ENCODE measurements at places on chromosomes 16 and 17.

DNA sequence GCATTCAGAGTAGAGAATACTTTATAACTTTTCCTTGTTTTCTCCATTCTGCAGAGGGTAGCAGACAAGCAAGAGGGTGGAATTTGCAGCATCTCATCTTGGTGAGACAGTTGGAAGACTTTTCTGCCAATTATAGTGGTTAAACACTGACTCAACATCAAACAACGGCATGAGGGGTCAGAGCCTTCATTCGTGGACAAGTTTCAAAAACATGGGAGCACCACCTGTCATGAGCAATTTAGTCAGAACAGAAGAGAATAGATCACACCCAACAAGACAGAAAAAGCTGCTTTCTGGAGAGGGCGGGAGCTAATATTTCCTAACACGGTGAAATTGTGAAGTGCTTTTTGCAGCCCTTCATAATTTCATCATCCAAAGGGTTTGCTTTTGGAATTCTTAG is 17.9 kb upstream of the ZNF652 start:
- DNase-seq = no peak

- DNase-seq = no peak
These were observed 55.8 kb downstream of the NEUROD2 start for GRCh38 chr17:39551879-39552278.

- DNase-seq = no peak
These were observed 23.6 kb downstream of the RAB40B start for GRCh38 chr17:82674656-82675475.

- no peak for DNase-seq
These were observed 115.3 kb upstream of the NOL11 start for GRCh38 chr17:67602444-67602843.

- DNase-seq = no peak
These were observed 203.8 kb upstream of the HSBP1 start for GRCh38 chr16:83603723-83604570.

DNA sequence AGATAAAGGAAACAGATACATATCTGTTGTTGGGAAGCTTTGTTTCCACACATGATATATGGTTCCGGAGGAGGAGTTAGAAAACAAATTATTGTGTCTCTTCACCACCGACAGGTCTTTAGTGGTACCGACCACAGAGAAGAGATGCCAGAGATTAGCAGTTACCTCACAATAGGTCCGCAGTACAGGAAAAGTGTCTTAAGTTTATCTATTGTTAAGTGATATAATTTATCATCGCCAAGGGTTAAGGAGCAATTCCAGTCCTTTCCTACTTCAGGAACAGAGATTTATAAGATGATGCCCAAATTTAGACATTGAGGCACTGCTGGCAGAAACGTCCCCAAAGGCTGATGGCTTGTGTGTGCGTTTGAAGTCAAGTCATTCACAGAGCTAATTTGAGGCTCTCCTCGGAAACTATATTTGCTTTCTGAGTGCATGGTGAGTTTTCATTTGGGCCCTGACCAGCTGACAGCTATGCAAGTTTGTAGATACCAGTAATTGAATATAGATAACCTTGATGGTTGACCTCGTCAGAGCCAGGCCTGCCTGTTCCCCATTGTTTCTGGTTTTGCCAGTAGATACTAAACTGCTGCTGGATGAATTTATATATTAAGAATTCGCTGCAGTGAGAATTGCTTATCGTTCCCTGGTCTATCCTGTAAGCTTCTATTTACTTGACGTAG is 196.4 kb upstream of the IRX3 start:
- no peak for DNase-seq

- DNase-seq = peak; percentile 2
These were observed 4.0 kb upstream of the ZNF267 start for GRCh38 chr16:31869511-31870201.

- no peak for DNase-seq
These were observed 1.1 kb downstream of the PRSS41 start for GRCh38 chr16:2799205-2799858.
